ENCODE measurements at places on chromosomes 13 and 19. TPM values are rescaled to one million over a fixed set of nuclear protein-coding genes. Genes with fewer than 3 reads are reported as not detected.

LIM2 gene
- not detected for total RNA-seq

- no peak overlapping the region for H3K4me3 ChIP-seq
- H3K27me3 ChIP-seq = peaks cover 55% of the 10 kb centered on the region
- no peak for DNase-seq
- peaks cover 3% of the 10 kb centered on the region for H3K4me1 ChIP-seq
- peak overlapping the region; percentile 47 for H3K27ac ChIP-seq
- no peaks in the 10 kb centered on the region for H3K36me3 ChIP-seq
Observed at GRCh38 chr13:26758496-26759157, 2.0 kb downstream of the GPR12 start.

DNA sequence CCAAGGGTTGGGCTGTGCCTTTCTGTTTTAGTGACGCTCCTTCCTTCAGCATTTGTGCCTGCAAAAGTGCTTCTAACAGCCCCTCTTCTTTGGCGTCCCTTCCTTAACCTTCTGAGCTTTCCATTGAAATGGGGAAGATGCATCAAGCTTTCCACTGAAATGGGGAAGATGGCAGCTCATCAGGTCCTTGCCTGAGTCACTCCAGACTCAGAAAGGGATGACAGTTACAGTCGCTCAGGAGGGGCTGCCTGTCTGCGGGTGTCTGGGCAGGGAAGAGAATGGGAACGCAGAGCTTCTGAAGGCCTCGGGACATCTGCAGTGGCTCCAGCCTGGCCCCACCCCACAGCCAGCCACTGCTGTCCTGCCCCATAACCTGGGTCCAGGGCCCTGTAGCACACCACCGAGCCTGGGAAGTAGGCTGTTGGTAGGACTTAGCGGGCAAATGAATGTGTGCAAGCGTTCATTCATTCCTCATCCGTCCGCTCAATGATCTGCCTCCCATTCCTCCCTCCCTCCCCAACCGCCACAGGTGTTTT is 9.8 kb downstream of the AP1M1 start:
- H3K36me3 ChIP-seq = peaks cover 73% of the 10 kb centered on the region
- peak; percentile 21 for DNase-seq
- H3K27ac ChIP-seq = peak overlapping the region; percentile 70
- H3K4me3 ChIP-seq = peak overlapping the region; percentile 59

CGB5 gene
- total RNA-seq = not detected

ZNF221 gene
- 1.6 TPM for total RNA-seq

GRCh38 chr19:695352-695949 is at the start of gene PRSS57:
Gene PRSS57, minus strand, starts transcription at chr19:695452. Its CDS starts 22 bp downstream, at chr19:695430.
- no peak within 1 kb of the TSS for H3K27ac ChIP-seq
- no peak for DNase-seq
- H3K27me3 ChIP-seq = peaks cover 46% of the 10 kb centered on the region

- no peaks in the 10 kb centered on the region for H3K27me3 ChIP-seq
- peak overlapping the region; percentile 4 for H3K27ac ChIP-seq
- no peak for DNase-seq
- no peak overlapping the region for H3K4me3 ChIP-seq
- H3K4me1 ChIP-seq = peaks cover 60% of the 10 kb centered on the region
- H3K36me3 ChIP-seq = peaks cover 26% of the 10 kb centered on the region
Observed at GRCh38 chr13:25876247-25876646, 175.6 kb downstream of the SHISA2 start.

DNA sequence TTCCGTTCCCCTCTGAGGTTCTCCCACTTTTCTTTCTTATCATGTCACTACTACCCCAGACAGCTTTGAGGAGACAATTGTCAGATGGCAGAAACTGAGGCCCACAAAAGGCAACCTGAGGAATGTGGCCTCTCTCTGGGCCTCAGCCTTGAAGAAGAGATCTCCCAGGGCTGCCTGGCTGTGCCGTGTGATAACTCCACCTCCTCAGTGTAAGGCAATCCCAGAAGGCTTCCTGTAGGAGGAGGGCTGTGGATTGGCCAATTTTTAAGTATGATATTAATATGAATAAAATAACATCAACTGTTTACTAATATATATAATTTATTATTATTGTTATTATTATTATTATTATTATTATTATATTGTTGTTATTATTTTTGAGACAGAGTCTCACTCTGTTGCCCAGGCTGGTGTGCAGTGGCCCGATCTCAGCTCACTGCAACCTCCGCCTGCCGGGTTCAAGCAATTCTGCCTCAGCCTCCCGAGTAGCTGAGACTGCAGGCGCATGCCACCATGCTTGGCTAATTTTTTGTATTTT is 4.5 kb upstream of the DUS3L start:
- H3K27me3 ChIP-seq = peaks cover 32% of the 10 kb centered on the region
- peaks cover 5% of the 10 kb centered on the region for H3K36me3 ChIP-seq
- H3K27ac ChIP-seq = no peak overlapping the region
- no peak overlapping the region for H3K4me3 ChIP-seq

DNA sequence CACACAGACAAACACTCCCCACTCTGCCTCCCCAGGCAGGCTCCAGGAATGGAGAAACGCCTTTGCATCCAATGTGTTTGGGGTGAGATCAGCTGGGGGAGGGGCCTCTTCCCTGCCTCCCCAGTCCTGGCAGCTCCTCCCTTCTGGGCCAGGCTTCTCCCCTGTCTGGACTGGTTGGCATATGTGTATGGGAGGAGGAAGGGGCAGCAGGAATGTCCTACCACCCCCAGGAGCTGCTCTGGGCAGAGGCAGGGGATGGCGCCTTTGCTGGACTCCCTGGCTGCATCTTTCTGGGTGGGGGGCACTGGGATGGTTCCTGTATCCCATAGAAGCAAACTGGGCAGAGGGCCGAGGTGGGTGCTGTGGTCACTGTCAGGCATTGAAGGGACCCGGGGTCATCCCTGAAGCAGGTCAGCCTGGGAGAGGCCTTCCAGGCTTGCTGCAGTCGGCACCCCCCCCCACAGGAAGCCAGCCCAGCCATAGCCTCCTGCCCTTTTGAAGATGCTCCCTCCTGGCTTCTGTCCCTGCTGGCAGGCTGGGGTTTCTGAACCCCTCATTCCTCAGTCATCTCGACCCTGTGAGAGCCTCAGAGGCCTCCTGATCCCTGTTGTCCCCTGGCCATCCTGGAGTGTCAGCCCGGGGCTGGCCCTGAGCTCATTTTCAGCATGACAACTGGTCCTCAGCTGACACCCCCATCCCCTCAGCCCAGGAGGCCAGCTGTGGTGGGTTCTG is 21.2 kb upstream of the SLC7A10 start:
- H3K27me3 ChIP-seq = peaks cover 6% of the 10 kb centered on the region
- H3K36me3 ChIP-seq = no peaks in the 10 kb centered on the region
- H3K27ac ChIP-seq = no peak overlapping the region
- no peak for DNase-seq

PRR19 gene
- total RNA-seq = 0.92 TPM

All from activated naive CD8-positive, alpha-beta T cell treated with anti-CD3 and anti-CD28 coated beads for 36 hours (primary cell).